ENCODE measurements at places on chromosomes 16 and 17.
A peak's percentile ranks its signal among the peaks of the same experiment; 100 is the strongest.

GRCh38 chr17:41329279-41329948 is 13.9 kb upstream of the KRTAP17-1 start:
- no peak for DNase-seq

DNA sequence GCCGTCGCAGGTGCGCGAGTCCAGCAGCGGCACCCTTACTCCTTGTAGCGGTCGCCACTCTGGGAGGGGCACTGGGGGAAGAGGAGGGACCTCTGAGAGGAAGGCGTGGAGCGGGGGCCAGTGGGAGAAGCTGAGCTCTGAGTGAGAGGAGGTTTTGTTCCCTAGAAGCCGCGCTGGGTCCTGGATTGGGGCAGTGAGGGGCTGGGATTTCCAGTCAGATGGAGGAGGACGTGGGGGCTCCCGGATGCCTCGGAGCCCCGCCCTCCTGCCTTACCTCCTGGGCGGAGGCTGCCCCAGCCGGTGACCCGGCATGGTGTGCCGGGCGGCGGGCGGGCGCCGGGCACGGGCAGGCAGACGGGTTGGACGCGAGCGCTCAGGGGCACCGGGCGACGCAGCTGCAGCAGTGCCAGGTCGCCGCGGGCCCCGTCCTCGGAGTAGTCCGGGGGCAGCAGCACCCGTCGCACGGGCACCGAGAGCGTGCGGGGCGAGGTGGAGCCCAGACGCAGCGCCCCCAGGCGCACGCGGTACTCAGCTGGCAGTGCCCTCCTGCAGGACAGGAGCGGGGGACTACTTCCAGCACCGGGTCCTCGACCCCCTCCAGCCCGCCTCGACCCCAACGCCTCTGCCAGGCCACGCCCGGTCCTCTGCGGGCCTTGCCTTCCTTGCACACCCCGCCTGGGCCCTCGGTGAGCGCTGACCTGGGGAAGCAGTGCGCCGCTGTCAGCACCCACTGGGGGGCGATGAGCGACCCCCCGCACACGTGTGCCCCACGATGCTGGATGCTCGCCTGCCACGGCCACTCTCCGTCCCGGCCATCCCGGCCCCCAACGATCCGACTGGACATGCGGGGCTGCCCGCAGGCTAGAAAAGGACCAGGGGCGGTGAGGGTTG is 2.0 kb downstream of the PRSS33 start:
- DNase-seq: peak; percentile 25

DNA sequence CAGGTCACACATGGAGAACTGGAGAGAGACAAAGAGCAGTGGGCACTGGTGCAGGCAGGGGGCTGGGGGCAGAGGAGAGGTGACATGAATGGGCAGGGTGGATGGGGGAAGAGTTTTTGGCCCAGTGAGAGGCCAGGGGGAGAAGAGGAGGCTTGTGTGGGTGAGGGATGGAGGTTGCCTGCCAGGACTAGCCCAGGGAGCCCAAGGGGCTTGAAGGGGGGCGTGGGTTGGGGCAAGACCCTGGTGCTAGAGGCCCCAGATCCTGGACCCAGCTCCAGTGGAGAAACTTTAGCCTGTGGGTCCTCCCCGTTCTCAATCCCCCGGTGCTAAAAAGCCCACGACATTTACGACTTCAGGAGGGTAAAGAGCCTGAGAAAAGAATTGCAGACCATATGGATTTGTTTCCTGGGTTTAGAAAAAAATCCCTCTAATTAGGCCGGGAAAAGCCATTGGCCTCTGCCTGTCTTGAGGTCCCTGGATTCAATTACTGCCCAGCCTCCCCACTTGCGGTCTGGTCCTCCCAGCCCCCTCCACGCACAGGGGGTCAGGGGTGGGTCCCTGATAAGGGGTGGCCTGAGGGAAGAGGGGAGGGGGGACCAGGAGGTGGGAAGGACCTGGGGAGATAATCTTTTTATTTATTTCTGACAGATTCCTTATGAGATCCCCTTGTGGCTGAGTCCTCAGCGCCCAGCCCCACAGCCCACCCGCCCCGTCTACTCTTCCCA is 33.0 kb downstream of the NGFR start:
- no peak for DNase-seq

- no peak for DNase-seq
Observed at GRCh38 chr16:53985861-53986260, 281.9 kb downstream of the FTO start.

GRCh38 chr17:77356690-77357201 is 216.0 kb downstream of the SEC14L1 start:
- DNase-seq: no peak

GRCh38 chr16:24670623-24671454 is 58.6 kb upstream of the TNRC6A start:
- DNase-seq: no peak

- DNase-seq: no peak
Observed at GRCh38 chr16:57994778-57995177, 5.7 kb downstream of the ZNF319 start.

- DNase-seq: no peak
Observed at GRCh38 chr16:29820730-29821642, 724 bp downstream of the MVP start.
